ENCODE measurements at places on chromosomes 3 and 15. TPM values are rescaled to one million over a fixed set of nuclear protein-coding genes. Genes with fewer than 3 reads are reported as not detected.
A peak's percentile ranks its signal among the peaks of the same experiment; 100 is the strongest.

Gene ABHD2
- total RNA-seq: 80.3 TPM

Gene ATP13A4
- 6.2 TPM for total RNA-seq

DNA sequence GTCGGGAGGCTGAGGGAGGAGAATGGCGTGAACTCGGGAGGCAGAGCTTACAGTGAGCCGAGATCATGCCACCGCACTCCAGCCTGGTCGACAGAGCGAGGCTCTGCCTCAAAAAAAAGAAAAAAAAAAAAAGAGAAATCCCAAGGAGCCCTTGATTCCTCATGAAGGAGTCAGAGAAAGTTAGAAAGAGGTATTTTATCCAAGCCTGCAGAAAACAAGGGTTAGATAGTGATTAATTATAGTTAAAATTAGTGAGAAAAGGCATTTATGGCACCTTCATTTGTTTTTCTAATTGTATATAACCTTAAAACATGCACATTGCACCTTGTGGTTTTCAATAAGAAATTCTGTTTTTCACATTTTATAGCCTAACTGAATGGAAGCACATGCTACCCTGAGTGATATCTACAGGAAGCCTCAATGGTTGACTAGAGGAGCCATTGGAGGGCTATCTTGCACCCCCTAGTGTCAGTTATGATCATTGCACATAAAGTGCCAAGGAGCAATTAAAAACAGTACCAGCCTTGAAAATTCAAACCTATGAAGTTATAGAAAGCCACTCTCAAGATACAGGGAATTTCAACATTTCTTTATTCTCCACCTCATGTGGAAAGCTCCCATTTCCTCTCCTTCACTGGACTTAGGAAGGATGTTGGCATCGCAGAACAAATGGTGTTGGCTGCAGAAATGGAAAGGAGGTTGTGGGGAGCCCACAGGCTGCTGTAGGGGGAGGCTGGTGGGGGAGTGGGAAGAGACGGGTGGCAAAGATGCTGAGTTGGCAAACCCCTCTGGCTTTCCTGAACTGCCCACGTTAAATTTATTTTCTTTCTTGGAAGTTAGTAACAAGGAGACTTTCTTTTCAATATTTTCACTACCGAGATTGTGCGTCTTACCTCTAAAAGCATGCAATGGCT is 48.5 kb downstream of the ITGA11 start:
- no peak for DNase-seq

Gene AP3B2
- 5.3 TPM for total RNA-seq

- DNase-seq: no peak
Measured at GRCh38 chr3:79170021-79170420, 597.8 kb downstream of the ROBO1 start.

DNA sequence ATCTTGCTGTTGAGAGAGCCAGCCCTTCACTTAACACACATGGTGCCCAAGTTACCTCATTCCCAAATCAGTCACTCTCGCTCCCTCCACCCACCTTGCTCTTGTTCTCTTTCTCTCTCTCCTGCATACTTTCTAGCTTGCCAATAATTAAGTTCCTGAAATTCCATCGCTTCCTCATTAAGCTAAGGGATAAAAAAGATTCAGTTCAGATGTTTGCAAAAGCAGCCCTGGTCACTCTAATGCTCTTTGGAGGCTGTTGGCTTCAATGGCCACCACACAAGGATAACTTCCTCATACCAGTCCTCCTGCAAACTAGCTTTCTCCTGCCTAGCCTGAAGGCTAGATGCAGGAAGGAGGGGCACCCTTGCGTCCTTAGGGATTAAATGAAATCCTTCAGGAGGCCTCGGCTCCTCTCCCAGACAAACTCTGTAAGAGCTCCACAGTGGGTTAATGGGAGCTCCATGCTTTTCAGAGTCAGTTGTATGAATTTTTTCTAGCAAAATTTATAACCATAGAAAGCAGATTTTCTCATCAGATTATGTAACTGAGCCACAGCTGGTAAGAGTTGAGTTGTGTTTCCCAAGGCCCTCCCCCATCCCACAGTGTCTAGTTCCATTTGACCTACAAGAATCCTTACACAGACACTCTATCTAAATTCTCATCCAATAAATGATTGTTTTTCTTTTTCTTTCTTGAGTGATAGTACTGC is 176.6 kb upstream of the TRIM42 start:
- no peak for DNase-seq

DNA sequence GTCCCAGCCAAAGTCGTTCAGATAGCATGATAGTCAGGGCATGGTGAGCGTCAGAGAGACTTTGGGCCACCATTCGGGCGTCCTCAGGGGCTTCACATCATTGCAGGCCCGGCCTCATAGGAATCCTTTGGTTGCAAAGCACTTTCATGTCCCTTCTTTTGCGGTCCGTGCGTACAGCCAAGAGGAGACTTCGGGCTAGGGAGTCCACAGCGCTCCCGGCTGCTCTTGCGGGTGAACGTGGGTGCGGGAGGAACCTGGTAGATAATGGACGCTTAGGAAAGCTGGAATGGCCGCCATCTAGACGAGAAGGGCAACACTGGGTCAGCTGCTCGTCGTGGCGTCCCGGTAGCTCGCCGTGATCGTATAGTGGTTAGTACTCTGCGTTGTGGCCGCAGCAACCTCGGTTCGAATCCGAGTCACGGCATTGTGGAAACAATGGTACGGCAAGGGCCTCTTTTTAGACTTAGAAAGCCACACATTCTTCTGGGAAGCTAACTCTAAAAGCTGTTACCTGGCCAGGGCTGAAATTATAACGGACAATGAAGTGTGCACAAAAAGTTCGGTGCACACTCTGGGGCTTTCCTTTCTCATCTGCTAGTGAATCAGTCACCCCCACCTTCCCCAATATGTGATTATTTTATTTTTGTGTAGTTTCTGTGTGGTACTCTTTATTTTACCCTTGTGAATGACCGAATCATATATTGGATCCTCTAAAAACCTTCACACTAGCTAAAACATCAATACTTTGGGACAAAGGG is 13.2 kb upstream of the SHF start:
- DNase-seq: peak; percentile 79

DNA sequence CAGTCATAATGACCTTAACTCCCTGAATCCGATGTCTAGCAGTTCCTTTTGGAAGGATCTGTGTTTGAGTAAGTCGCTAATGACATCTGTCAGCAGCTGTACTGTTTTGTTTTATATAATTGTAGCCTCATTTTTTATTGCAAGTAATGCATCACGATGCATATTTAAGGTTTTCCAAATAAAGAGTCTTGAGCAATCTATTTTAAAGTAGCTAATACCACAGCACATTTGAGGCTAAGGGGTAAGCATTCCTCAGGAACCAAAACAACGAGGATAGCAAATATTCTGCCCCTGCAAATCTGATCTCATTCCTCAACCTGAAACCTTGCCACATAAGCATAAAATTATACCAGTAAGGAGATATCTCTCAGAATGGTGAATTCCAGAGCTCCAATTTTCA is 98.7 kb downstream of the TBC1D5 start:
- no peak for DNase-seq

Gene TUSC7
- not detected for total RNA-seq

- DNase-seq: no peak
Measured at GRCh38 chr15:67501836-67502461, 19.0 kb upstream of the C15orf61 start.

DNA sequence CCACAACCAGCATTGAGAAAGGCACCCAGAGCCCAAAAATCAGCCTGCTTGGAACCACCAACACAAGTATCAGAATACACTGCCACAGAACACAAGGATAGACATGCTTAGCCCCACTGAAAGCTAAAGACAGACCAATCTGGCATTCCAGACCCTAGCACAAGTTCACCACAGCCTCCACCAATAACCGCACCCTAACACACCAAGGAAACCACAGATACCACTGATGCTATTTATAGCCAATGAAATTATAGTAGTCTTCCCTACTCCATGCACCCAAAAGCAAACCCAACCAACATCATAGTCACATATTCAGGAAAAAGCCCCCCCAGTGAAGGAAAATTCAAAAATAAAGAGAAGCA is 83.9 kb upstream of the STT3B start:
- no peak for DNase-seq

- no peak for DNase-seq
Measured at GRCh38 chr15:77013776-77014131, 18.8 kb downstream of the PSTPIP1 start.

DNA sequence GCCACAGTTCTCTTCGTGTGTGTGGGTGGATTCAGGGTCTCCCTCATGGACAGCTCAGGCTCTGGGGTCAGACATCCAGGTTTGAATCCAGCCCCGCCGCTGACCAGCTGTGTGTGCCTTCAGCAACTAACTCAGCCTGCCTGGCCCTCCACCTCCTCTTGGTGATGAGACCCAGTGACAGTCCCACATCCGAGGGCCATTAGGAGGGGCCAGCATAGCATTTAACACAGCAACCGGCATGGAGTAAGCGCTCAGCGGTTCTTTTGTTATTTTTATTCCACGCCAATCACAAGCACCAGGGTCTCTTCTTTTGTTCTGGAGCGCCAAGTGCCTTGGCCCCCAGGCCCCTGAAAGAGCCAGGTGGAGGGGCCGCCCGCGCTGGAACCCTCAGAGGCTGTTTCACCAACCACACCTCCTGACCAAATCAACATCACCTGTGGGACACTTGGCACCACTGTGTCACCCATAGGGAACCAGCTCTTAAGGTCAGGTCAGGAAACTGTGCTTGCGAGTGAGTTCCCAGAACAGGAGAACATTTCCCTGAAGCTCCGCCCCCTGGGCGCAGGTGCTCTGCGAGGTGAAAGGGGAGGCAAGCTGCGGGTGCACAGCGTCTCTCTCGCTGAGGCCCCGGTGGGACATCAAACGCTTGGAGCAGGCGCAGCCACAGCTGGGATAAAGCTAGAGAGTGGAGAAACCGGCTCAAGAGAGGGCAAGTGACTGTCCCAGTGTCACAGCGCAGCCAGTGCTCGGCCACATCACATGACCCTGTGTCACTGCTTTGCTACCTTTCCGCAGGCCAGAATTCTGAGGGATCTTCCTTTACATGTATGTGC is 311.3 kb downstream of the UACA start:
- no peak for DNase-seq

DNA sequence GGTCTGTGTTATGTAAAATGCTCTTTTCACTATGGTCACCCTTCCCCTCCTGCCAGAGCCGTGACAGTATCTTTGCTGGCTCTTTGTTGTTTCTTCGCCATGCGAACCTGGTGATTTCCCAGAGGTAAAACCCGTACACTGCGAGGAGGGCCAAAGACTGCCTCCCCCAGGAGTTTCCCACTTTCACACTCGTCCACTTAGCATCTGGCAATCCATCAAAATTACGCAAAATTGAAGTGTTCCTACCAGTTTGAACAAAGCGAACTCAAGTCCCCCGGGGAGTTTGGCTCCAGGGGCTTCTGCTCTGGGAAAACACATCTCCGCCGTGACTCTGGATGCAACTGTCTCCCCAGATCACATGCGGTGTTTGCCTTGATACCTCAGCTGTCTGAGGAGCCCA is 239.9 kb downstream of the FAM43A start:
- DNase-seq: no peak

DNA sequence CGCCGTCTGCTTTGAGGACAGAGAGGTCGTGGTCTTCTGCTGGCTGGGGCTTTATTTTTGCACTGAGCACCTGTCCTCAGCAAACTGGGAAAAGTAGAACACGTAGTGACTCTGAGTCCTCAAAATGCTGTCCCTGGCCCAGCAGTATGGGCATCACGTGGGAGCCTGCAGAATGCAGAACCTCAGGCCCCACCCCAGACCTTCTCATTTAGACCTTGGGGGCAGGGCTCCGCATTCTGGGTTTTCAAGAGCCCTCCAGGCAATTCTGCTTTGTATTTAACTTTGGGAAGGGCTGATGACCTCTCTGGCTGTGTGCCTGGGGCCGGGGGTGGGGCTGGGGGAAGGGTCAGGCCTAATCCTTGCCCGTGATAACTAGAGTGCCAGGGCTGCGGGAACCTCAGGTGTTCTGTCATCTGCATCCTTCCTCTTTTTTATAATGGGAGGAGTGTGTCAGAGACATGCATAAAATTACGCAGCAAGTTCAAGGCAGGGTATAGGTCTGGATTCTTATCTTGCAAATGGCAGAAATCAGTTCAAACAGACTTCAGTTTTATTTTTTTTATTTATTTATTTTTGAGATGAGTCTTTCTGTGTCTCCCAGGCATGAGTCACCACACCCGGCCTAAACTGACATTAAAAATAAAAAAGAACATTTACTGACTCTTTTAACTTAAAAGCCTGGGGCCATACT is 11.1 kb downstream of the SLC6A6 start:
- DNase-seq: no peak

Gene DUOXA2
- total RNA-seq: not detected

Data from breast epithelium (tissue), 4 donors.